ENCODE measurements at places on chromosomes 4 and X. TPM values are rescaled to one million over a fixed set of nuclear protein-coding genes. Genes with fewer than 3 reads are reported as not detected.

The TMPRSS11B gene
- not detected for total RNA-seq

The STARD8 gene
- total RNA-seq, result 2.0 TPM

The TXK gene
- 74.9 TPM for total RNA-seq

The MAGEA2 gene
- total RNA-seq, result not detected

The SORCS2 gene
- total RNA-seq, result 0.10 TPM

The NEIL3 gene
- 6.3 TPM for total RNA-seq

Measured in mononuclear cell (primary cell).